C1 segment of cervical spinal cord (tissue), 14 donors: ENCODE measurements at places on chromosomes 16 and 17.

DNA sequence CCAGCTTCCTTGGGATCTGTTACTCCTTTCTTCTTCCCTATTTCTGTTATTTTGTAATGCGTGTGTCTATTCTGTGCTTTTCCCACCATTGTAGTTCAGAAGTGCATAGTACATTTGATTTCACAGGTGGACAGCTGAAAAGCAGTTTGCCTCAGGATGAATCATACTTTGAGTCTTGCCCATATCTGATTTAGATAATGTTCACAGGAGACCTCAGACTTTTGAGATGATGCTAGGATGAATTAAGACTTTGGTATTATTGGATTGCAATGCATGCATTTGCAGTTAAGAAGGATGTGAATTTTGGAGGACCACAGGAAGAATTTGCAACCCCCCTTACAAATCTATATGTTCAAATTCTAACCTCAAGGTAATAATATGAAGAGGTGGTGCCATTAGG is 769.6 kb downstream of the CDH11 start:
- DNase-seq = no peak

DNA sequence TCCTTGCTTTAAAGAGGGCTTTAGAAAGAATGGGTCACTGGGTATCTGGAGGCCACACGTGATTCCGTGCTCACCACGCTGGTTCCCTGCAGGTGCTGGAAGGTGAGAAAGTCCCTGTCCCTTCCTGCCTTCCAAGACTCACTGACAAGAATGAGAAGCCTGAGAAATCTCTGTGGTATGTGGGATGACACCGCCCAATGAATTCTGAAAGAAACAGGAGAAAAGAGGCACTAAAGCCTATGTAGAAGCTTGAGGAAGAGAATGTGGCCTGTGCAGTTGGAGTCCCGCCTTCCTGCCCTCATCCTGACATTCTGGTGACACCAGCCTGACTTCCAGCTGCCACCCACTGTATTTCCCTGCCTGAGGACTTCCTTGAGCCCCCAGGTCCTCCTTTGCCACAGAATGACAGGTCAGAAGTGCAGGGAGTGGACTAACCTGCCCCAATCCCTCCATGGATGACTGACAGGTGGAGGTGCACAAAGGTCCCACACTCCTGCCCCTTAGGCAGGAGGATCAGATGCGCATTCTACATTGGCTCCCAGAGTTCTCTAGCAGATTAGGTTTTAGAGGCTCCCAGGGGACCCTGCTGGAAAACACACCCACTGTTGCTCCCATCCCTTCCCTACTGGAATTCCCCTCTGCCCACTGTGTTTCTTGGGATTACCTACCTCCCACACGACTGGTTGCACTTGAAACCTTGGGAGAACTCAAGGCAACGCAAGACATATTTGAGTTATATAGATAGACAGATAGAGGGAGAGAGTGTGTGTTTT is 38.6 kb upstream of the TENT4B start:
- DNase-seq = no peak

GRCh38 chr17:27994586-27994985 is 47.9 kb upstream of the NLK start:
- DNase-seq = no peak

DNA sequence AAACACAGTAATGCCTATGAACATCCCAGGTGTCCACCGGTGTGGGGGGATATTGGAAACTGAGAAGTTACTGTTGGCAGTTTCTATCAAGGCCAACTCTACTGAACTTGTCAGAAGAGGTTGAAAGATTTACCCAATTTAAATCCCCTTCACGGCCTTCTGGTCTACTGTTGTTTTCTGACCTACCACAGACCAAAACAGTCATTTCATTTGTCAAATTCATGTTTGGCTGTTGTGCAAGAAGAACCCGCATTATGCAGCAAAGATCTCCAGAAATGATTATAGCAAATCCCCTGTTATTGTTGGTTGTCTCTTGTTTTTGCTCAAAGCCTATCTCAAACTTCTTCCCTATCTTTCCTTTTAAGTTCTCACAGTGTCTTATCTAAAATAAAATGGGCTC is 73.1 kb upstream of the MAF start:
- no peak for DNase-seq

DNA sequence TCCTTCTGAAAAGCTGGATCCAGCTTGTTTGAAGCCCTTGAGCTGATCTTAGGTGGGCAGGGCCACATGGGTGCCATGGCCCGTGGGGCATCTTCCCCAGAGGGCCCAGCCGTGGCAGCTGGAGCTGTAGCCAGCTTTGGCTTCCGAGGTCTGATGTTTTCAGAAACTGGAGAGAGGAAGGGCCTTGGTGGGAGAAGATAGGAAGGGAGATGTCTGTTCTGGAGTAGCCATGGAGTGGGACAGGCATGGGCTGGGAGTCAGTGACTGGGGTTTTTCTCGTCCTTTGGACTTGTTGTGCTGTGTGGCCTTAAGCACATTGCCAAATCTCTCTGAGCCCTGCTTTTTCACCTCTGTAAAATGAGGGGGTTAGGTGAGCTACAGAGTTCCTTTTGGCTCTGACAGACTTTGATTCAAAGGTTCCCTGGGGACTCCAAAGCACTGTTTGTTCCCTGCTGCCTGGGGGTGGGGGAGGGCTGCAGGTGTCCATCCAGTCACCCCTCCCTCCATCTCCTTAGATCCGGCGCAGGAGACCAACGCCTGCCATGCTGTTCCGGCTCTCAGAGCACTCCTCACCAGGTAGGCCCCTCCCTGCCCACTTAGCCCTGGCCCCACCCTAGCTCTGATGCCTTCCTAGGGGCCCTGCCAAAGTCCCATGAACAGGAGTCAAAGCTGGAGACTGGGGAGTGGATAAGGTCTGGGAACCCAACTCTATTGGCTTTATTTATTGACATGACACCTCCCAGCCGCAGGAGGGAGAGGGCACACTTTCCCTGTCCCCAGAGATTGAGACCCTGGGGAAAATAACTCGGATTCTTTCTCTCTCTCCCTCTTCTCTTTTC is 2.1 kb downstream of the PPP1R1B start:
- DNase-seq = no peak

DNA sequence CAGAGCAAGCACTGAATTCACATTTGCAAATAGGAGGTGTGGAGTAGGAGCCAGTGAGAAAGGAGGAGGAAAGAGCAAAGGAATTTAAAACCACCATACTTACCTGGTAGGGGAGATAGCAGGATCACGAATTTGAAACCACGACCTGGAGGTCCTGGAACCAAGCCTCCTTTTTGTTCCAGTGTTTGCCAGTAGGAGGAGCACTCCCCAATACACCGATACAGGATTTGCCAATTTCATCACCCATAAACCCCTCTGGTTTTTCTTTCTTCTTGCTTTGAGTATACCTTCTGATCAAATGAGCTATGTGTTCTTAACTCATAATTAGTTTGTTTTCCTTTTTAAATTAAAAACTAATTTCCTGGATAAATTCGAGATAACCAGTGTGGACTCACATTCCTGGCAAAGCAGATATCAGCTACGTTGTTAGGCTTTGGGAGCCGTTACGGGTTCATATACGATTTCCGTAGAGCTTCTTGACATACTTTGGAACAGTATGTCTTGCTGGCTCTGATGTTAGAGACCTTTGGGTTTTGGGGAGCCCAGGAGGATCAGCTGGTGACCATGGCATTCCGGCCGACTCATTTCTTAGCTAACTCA is 22.7 kb downstream of the BCO1 start:
- DNase-seq = no peak

DNA sequence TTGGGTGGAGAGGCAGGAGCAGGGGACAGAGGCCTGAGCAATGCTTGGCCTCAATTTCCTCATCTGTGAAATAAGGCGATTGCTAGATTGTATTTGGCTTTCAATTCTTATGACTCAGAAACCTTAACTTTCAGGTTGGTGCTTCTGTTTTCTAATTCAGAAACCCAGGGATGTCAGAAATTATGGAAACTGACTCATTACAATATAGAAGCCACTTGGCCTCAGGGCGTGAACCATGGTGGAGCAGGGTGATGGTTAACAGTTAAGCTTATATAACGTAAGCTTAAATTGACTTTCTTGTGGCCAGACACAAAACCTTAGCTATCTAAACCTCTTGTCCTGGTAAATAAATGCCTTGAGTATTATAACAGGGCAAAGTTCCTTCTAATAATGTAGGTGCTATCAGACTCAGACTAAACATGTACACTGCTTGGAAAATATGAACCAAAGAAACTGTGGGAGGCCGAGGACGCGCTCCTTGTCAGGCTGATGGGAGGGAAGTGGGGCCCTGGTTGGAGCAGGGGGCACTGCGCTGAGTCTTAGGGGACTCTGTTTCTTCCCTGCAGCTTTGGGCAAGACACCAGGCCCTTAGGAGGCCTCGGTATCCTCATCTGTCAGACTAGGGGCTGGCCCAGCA is 17.1 kb upstream of the SREBF1 start:
- no peak for DNase-seq

- DNase-seq = no peak
These were observed 74.5 kb upstream of the TNRC6C start for GRCh38 chr17:77884019-77884418.

GRCh38 chr17:57370037-57370581 is 113.8 kb downstream of the MSI2 start:
- no peak for DNase-seq

- no peak for DNase-seq
These were observed 207.6 kb downstream of the RAB11FIP4 start for GRCh38 chr17:31598921-31599571.

- no peak for DNase-seq
These were observed 35.5 kb upstream of the PSMD7 start for GRCh38 chr16:74261068-74261467.

- no peak for DNase-seq
These were observed 7.5 kb upstream of the HSD3B7 start for GRCh38 chr16:30977502-30977901.

GRCh38 chr16:85010446-85010930 is 847 bp downstream of the ZDHHC7 start:
- DNase-seq = no peak

DNA sequence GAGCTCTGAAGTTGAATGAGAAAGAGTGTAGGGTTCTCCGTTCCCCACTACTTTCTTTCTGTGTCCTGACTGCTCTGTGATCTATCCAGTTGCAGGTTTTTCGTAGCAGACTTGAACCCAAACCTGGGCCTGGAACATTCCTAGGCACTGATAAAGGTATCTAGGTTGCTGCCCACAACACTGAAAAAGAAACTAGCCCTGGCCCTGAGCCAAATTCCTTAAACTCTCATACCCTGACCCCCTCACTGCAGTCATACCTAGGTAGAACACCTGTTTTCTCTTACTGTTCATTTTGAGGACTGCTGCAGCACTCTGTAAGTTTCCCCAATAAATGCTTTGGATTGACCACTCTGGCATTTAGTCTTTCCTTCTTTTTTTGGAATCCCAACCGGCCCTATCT is 5.4 kb downstream of the HYDIN start:
- DNase-seq = no peak

DNA sequence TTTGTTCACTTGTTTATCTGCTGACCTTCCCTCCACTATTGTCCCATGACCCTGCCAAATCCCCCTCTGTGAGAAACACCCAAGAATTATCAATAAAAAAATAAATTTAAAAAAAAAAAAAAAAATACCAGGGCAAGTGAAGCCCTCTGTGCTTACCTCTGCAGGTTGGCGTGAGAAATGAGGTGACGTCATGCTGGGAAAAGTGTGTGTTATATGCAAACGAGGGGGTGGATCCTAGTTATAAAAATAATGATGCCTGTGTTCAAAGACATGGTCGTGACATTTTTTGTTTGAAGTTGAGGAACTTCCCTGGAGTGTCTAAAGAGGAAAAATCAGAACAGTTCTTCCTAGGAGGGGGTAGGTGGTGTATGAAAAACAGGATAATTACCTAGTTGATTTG is 20.2 kb downstream of the TMC7 start:
- DNase-seq = no peak

GRCh38 chr16:58451945-58452401 is 48.0 kb upstream of the NDRG4 start:
- no peak for DNase-seq

DNA sequence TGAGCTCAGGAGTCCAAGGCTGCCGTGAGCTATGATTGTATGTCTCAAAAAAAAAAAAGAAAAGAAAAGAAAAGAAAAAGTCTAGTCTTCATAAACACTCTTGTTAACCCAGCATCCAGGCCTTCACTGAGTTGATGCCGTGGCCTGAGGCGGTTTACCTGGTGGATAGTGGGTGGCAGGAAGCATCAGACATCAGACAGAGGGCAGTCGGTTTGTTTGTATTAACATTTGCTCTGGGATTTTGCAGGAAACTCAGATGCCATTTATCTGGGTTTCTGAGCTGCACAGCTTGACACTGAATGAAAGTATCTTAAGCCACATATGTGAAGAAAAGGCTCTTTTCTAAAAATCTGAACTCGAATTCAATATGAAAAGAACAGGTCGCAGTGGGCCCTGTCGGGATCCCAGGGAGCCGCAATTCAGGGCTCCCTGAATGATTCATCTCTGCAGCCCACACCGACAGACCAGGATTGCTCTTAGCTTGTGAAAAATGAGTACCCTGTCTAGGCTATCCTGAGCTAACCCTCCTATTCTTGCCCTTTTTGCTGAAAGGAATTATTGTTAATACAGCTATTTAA is 1.1 kb upstream of the DBNDD1 start:
- no peak for DNase-seq

DNA sequence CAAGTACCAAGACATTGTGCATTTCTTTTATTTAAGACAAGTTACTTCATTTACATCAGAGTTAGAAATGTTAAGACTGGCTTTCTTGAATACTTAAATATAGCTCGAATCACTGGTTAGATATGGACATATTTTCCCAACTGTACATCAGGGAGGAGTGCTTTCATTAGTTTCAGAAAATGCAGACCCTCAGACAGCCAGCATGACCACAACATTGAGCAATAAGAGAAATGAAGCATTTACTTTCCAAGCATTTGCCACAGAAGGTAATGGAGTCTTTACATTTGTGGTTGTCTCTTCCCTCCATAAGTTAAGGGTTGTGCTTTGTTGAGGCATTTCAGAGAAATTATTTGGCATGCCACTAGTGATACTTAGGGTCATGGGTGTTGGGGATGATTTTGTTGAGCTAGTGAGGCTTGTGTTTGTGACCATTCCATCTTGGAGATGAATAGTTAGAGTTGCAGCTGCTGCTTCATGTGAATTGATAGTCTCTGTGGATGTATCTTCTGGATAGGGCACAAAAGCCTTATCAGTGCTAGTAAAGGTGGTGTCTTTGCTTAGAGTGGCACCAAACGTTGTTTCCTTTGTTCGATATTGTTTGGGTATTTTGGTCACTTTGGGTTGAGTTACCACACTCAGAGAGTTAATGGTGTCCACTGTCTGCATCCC is 2.1 kb downstream of the OMG start:
- no peak for DNase-seq

- DNase-seq = no peak
These were observed 13.2 kb upstream of the TMEM100 start for GRCh38 chr17:55735731-55736405.

GRCh38 chr16:61471737-61472136 is 564.5 kb downstream of the CDH8 start:
- no peak for DNase-seq
